ENCODE measurements at places on chromosomes 11 and 22.
A peak's percentile ranks its signal among the peaks of the same experiment; 100 is the strongest.

DNA sequence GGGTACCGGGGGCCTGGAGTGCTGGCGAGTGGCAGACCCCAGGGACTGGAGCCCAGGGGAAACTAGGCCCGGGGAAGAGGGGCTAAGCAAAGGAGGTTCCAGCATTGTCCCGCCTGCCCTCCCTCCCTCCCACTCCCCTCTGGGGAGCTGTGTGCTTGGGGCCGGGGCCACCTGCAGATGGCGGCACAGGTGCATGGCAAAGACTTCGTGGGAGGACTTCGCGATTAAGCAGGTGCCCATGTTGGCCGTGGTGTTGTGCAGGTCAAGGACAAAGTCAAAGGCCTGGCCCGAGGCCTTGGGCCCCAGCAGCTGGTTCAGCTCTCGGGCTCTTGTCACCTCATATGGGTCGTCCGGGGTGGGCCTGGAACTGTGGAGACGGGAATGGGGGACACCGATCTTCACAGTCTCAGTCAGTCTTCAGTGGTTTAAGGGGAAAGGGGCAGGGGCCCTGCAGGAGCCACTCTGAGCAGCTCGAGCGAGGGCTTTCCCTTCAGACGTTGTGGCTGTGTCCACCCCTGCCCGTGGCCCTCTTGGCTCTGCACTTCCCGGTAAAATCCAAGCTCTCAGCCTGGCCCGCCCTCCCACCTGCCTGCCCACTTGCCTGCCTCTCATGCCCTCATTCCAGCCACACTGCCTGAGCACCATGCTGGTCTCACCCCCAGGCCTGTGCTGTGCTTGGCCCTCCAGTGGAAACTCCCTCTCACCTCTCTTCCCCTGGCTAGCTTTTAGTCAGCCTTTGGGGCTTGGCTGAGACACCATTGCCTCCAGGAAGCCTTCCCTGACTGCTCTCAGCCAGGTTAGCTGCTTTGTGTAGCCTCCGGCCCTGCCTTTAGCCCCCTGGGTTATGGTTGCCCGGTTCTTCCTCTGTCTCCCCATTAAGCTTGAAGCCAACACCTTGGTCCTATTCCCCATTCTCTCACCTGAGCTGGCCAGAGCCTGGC lies 4.7 kb downstream of the ACY3 start:
- no peak for DNase-seq

DNA sequence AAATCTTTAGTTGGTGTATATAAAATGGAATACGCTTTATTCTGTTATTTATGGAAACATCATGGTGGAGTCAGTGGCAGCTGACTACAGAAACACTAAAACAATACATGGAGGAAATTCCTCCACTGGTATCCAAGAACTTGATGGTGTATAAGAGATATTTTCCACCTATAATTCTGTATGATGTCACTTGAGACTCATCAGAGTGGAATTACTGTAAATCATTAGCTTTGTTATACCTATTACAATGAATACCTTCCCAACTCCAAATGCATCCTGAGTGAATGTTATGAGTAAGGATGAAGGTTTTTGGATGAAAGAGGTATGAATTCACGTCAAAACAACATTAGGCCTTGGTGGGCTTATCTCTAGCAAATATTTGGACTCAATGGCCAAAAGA lies 258.5 kb upstream of the SORL1-AS1 start:
- DNase-seq = no peak

DNA sequence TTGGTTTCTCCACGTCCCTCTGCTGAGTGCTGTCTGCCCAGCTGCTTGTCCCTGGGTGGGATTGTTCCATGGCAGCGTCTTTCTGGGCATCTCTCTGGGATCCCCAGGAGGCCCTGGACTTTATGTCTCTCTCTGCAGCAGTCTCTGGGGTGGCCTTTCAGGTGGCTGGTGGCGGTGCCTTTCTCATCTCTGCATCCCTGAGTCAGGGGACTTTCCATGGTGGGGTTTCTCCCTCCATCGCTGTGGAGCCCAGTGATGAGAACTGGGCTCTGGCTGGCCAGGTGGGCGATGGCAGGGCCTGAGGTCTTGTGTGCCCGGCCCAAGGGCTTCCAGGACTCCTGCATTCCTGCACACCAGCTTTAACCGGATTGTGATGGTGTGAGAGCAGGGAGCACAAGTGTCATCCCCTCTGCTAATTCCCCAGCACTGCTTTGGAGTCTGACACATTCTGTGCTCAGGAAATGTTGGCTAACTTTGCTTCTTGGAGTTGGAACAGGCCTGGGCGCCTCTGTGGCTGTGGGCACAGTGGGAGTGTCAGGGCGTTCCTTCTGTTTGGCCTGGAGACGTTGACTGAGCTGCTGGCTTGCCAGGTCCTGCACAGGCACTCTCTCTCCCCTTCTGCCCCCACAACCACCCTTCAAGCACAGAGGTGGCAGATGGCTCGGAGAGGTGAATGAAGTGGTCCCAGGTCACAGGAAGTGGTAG lies 27.9 kb downstream of the FAM83F start:
- DNase-seq = no peak

DNA sequence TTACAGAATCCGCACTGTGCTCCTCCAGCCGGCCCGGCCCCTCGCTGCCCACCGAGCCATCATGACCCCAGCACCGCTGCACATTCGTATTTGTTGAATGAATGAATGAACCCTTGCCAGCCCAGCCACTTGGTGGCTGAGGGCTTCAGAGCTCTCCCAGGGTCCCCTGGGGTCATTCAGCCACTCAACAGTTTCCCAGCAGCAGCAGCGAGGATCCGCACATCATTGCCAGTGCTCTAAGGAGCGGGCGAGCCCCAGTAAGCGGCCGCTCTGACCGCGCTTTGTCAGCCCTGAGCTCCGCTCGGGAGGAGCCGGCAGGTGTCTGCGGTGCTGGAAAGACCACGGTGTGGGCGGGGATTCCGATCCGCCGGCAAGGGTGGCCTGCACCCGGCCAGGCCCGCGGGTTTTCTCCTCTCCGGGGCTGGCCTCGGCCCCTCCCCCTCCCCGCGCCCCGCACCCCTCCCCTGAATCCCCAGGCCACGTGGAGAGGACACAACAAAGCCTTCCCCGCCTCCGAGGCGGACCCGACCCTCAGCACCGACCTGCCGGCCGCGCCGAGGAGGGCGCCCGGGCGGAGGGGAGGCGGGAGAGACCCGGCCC lies 563 bp downstream of the BID start:
- peak; percentile 75 for DNase-seq

DNA sequence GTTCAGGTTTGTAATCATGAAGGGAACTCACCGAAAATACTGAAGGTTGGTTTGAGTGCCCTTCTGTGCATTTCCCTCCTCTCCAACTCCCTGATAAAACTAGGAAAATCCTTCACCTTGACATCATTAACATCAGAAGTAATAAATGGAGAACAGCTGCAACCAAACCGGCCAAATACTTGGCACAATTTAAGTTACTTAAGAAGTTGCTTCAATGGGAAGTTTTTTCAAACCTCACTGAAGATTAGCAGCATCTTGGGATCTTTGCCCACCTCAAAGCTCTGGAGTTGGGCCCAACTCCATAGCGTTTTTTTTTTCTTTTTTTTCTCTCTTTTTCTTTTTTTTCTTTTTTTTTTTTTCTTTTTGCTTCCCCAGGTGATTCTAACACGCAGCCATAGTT lies 784.8 kb downstream of the KCNA4 start:
- DNase-seq = no peak

GRCh38 chr22:31477329-31477728 lies 12.3 kb downstream of the EIF4ENIF1 start:
- no peak for DNase-seq

- no peak for DNase-seq
Measured at GRCh38 chr11:113311536-113311935, 2.8 kb upstream of the TTC12 start.

- DNase-seq = no peak
Measured at GRCh38 chr11:91164452-91164822, 941.6 kb upstream of the CHORDC1 start.

DNA sequence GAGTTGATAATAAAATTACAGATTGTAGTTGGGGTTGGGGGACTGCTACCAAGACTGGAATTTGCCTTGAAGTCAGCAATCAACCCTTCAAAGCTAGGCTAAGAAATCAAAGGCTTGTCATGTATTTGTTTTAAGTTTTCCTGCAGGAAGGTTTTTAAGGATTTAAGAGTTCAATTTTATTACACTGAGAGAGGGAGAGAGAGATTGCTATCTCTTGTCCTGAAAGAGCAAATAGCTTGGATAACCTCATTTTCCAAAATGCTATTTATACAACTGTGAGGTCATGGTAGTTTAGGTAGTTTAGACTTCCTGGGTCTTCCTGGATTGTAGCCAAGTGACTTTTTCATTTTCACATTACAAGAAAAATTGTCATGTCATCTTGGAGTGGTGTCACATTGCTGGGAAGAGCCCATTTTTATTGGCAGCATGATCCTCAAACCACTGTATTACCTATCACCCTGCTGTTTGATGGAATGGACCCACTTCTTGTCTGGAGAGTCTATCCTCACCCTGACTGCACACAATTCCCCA lies 10.1 kb upstream of the PRSS23 start:
- DNase-seq = no peak

DNA sequence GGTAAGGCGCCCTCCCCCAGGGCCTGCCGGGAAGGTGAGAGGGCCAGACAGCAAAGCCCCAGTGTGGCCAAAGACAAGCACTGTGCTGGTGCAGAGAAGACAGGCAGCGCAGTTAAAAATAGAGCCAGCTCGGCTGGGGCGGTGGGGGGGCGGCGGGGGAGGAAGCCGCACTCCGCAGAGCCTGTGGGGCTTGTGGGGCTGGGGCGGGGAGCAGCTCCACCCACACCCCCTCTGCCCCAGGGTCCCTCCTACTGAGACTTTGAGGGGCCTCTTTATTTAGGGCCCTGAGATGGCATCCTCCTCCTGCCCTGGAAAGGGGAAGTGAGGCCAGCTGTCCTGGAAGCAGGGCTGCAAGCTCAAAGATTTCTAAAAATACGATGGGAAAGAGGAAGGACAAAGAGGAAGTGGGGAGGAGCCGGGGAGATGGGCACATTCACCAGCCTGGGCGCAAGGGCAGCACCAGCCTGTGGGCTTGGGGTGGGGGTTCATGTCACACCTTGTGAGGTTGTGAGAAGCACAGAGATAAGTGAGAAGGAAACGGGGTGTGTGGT lies 2.6 kb downstream of the CYTH4 start:
- no peak for DNase-seq

GRCh38 chr22:42321908-42322561 lies 51.6 kb upstream of the TCF20 start:
- no peak for DNase-seq

GRCh38 chr11:118604566-118604965 lies 2.8 kb upstream of the PHLDB1 start:
- no peak for DNase-seq

DNA sequence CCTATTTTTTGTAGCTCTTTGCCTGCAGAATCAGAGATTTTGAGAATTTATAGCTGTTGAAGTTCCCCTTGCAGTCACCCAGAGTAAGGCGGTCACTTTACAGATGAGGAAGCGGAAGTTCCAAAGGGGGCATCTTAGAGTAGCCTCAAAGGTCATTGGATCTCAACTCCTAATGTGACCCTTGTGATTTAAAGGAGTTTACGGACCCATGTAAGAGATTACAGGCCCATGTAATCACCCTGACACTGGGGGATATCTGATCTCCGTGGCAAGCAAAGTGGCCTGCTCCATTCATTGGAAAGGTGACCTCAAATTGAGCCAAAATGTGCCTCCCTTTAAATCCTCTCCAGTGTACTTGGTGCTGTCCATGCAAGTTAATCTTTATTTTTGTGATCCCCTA lies 15.7 kb downstream of the P2RX3 start:
- DNase-seq = no peak

- no peak for DNase-seq
Measured at GRCh38 chr11:23155503-23155902, 295.2 kb upstream of the CCDC179 start.

- DNase-seq = no peak
Measured at GRCh38 chr11:45450189-45450588, 164.0 kb upstream of the SYT13 start.

- no peak for DNase-seq
Measured at GRCh38 chr11:72263361-72263760, 19.4 kb upstream of the PHOX2A start.
